ENCODE measurements at places on chromosomes 2 and 18.
A peak's percentile ranks its signal among the peaks of the same experiment; 100 is the strongest.

GRCh38 chr2:133171393-133172004 lies 396.8 kb downstream of the NCKAP5 start:
- no peak for DNase-seq

- DNase-seq, result no peak
Observed at GRCh38 chr2:220512419-220512818, 885.0 kb downstream of the SLC4A3 start.

DNA sequence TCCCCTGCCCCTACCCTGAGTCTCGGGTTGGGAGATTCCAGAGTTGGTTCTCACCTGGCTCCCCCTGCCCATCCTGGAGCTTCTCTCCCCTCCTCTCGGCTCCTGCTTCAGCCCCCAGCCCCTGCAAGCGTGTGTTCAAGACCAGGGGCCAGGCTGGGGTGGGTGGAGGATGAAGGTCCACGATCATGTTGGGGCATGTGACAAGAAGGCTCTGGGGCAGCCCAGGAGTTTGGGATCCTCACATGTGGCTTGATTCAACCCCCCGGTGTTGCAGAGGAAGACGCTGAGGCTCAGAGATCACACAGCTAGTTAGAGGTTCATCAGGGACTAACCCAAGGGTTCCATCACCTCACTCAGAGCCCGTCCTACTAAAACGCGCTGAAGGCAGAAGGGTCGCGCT lies 14.2 kb upstream of the TUBB6 start:
- DNase-seq, result no peak

- DNase-seq, result no peak
Observed at GRCh38 chr2:122481717-122482116, 726.3 kb downstream of the TSN start.

DNA sequence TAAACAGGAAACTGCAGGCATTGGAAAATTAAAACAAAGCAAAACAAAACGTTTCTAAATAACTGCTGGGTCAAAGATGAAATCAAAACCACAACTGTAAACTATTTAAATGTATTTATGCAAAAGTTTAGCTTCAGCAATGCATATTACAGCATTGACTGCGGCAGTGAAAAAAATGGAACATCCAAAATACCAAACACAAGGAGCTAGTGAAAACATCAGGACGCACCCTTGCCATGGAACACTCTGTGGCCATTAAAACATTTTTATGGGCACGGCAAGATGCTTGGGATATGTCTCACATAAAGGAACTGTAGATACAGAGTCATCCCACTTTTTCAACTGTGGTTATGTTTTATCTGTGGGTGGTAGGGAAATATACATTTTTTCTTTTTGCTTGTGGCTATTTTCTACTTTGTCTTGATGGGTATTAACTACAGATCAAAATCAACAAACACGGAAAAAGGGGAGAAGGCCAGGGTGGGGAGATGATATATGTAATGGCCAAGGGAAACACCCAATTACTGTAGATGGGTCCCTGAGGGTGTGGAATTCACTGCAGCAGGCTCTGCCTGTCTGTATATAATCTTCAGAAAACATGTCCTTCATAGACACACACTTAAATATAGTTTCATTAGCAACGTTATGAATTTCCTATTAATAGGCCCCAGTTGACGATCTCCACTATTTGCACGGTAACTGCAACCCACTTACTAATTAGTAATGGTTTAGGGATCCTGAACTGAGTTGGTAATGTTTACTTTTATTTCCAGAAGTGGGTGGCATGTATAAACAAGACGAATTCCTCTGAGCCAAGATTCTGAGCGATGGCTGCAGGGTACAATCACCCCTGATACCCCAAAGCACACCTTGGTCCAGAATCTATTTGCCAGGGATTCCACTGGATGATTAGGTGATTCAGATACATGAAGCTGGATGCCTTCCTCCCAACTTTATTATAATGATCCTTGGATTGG lies 110.5 kb downstream of the ACKR3 start:
- DNase-seq, result no peak

GRCh38 chr2:263774-264492 lies at the start of gene SH3YL1:
SH3YL1 (minus strand) TSS chr2:264032; CDS start chr2:263984, 48 bp downstream.
- peak; percentile 26 for DNase-seq

Data from activated CD4-positive, alpha-beta T cell treated with anti-CD3 and anti-CD28 coated beads, Interleukin-2, amount 50 U/mL, for 24 hours (primary cell).